ENCODE measurements at places on chromosomes 1 and 21.

DNA sequence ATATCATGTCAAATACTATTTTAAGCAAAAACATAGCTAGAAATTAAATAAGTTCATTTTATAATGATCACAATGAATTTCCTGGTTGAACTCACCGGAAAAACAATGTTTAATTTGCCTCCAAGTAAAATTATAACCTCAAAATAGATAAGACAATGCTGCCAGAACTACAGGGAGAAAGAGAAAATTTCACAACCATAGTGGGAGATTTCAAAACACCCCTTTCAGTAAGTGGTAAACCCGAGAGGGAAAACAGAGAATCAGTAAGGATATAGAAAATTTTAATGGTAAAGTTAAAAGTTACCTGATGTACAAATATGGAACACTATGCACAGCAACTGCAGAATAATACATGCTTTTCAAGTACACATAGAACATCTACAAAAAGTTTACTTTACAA lies 43.2 kb upstream of the PLA2G4A start:
- DNase-seq: peak; percentile 8

DNA sequence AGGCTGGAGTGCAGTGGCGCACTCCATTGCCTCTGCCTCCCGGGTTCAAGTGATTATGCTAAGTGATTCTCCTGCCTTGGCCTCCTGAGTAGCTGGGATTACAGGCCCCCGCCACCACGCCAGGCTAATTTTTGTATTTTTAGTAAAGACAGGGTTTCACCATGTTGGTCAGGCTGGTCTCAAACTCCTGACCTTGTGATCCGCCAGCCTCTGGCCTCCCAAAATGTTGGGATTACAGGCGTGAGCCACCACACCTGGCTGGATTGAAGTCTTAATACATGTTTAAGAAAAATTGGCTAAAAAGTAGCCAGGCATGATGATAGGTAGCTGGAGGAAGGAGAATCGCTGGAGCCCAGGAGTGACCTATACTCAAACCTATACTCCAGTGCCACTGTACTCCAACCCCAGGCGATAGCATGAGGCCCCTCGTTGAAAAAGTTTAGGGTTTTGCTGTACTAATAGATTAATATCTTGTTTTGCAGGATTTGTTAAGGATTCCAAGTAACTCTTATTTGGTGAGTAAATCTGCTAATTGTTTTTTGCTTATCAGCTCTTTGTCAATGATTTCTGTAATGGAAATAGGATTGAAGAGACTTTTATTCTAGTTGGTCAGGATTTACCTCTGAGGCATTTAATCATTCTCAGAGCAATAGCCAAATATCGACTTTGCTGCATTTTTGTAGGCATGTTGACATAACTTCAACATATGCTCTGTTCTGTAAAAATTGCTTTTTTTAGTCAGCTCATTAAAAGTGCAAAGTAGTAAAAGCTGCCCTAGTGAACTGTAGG lies 2.0 kb downstream of the RCC1 start:
- DNase-seq: no peak

DNA sequence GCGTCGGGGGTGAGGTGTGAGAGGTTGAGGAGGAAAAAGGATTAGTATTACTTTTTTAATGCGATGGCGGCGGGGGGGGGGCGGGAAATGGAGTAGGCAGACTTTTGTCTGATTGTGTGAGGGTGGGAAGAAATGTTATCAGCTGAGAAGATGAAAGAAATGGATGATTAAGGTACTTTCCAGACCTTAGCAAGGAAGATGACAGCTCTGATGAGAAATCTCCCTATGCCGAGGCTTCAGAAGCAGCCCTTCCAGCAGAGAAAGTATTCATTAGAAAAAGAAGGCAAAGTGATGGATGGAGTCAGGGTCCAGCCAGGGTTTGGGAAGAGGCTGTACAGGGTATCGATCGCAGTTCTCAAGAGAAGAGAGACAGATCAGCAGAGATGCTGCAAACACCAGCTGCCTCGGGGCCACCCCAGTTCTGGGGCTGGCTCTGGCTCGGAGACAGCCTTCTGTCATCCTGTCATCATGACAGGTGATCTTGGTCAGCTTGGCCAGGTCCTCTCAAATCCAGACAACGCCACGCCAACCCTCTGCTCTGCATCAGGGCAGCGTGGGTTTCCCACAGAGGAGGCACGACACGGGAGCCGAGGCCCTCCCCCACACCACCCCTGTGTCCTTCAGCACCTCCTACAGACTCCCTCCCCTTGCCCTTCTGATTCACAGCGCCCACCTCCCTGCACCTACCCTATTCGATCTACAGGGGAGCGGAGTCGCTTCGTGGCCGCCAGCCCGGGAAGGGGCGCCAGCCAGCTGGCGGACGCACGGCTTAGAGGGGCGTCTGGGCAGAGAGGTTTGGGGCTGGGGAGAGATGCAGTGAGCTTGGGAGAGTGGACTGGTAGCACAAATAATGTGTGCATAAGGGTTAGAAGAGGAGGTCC lies 674 bp upstream of the ATXN7L2 start:
- DNase-seq: no peak

DNA sequence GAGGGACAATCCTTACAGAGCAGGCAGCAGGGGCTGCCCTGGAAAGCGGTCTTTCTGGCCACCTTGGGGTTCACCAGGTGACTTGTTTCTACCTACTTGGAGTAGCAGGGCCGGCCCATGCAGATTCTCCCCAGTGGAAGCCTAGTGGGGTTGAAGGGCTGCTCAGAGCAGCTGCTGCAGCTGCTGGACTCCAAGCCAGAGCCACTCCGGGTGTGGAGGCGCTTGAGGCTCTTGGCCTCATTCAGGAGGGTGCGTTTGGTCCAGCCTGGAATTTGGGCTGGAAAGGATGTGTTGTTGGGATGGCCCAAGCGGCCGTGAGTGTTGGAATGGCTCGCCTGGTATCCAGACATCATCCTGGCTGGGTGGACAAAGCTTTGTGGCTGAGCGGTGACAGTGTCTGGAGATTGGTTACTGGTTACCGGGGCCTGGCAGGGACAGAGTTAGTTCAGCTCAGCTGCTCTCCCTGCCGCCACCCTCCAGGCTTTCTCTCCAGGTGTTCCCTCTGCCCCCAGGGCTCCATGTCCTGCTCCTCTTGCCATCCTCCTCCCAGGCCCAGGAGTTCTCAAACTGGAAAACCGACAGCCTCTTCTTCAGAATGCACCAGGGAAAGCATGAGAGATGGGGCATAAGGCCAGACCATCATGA lies 14.2 kb upstream of the HSPG2 start:
- no peak for DNase-seq

DNA sequence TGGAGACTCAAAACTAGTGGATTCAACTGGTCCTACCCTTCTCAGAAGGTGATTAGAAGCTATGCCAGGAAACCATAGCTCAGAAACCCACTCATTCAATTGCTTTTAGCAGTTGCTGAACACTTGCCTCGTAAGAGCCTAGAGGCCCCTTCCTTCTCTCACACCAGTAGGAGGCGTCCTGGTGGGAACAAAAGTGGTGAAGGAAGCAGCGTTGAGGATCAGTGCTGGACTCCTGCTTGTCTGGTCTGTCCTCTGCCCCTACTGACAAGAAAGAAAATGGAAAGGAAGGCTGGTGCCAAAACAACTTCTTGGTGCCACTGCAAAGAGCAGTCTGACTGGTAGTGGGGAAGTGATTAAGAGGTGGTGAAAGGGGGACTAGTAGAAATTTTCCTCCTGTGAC lies 269.7 kb downstream of the LMO4 start:
- no peak for DNase-seq

DNA sequence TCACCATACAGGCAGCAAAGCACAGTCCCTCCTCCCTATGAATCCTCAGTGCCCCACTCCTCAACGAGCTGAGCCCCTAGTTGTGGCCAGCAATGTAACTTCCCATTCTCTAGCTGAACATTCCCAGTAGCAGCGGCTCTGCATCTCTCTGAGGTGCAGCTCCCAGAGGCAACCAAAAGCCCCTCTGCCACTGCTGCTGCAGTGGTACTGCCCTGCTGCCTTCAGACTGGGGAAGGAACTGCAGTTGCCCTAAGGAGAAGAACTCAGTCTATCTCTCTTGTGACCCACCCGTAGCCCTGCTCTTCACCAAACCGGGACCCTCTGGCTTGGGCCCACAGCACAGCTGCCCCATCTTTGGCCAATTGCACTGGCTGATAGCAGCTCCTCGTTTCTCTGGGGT lies 31.6 kb downstream of the PYHIN1 start:
- no peak for DNase-seq

DNA sequence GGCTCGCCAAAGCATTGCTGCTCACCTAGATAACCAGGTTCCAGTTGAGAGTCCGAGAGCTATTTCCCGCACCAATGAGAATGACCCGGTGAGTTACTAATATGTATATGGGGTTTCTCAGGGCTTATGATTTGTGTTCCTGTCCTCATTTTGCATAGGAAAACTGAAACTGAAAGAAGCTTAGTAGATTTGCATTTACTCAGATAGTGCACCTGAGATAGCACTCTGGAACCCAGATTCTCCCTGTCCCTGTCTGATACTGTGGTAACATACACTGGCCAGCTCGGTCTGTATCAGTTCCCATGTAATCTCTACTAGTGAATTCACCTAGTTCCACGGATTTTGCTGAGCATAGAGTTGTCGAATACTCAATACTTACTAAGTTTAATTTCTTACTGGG lies 28.1 kb downstream of the DAP3 start:
- no peak for DNase-seq

GRCh38 chr1:3908886-3909517 lies 8.9 kb upstream of the C1orf174 start:
- DNase-seq: no peak

- no peak for DNase-seq
These were observed 5.2 kb upstream of the RERE start for GRCh38 chr1:8822373-8823294.

- DNase-seq: peak; percentile 27
These were observed 1.2 kb upstream of the DENND1B start for GRCh38 chr1:197776351-197777105.

DNA sequence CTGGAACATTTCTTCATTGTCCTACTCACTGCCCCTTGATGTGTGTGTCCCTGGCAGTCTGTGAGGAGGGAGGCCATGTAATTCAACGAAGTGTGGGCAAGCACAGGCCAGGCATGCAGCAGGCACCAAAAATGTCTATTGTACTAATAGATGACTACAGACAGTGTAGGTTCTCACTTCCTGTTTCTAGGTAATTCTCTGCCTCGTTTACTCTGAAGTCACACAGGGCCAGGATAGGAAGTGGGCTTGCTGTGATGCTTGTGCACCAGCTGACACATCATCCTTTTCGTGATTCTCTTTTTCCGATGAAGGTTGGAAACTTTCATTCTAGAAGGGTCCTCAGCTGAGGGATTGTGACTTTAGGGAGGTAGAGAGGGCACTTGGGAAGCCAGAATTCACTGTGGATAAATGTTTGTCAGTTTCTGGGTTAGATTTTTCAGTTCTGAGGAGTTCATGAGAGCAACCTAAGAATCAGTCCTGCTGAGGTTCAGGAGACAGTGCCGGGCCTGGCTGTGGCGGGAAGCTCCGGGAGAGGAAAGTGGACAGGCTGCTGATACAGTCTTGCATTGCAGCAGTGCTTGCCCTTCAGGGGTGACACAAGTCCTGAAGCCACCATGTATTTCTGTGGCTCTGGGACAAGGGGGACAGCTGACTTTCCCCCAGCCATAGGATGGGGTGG lies 4.3 kb upstream of the CSF1 start:
- no peak for DNase-seq

DNA sequence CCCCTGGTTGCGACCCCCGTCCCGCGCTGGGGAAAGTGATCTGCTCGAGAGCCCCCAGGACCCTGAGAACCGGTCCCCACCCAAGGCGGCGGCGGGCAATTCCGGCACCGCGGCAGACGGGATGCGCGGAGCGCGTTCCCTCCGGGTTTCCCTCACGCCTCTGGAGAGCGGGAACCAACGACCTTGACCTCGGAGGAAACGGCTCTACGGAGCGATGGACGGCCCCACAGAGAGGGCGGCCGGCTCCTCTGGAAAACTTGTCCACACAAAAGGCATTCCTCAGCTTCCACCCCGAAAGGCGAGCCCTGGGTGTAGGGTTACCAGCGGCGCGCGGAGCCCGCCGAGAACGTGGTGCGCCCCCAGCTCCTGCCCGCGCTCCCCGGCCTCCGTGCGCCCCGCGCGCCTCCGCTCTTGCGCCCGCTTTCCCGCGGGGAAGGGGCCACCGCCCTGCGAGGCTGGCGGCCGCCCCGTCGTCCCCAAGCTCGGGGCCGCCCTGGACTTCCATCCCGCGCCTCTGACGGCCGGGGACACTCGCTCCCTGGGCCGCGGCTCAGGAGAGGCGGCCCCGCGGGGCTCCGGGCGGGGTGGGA lies 391 bp upstream of the KIAA1614 start:
- DNase-seq: no peak

GRCh38 chr1:103122983-103123720 lies 14.8 kb upstream of the COL11A1 start:
- no peak for DNase-seq

DNA sequence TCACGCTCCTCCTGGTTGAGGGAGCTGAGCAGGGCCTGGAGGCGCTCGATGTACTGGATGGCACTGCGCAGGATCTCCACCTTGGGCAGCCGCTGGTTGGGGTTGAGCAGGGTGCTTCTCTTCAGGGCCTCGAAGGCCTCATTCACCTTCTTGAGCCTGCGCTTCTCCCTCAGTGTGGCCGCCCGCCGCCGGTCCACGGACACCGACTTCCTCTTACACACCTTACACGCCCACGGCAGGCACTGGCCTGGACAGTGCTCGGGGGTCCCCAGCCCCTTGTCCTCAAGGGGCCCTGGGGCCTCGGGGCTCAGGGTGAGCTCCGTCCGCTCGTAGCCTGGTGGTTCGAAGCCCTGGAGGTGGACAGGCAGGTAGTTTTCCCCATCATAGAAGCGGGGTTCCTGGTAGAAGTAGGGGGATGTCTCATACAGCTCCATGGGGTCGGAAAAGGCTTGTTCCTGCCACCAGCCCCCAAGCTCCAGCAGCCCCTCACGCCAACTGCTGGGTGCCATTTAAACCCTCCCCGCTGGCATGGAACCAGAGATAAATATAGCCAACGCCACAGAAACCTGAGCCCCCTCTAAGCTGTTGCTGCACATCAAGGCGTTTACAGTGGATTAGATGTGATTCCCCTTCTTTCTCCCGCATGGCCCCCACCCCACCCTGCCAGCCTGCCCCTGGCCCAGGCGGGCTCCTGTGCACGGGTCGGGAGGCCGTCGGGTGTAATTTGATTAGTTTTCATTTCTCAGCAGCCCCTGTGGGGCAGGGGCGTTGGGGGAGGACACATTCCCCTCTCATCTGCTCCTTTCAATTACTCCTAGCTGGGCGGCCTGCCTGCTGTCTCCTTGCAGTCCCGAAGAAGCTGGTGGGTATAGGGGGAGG lies at the start of gene MYOG:
Gene MYOG (minus strand): TSS at position 485 of the 879 bp plus-strand sequence. CDS start 51 bp downstream, at position 434.
- no peak for DNase-seq

GRCh38 chr21:43866260-43866629 lies 1.2 kb downstream of the AGPAT3 start:
- no peak for DNase-seq

GRCh38 chr1:31581821-31582810 lies 5.8 kb downstream of the TINAGL1 start:
- no peak for DNase-seq

- DNase-seq: no peak
These were observed 35.4 kb downstream of the LDLRAD2 start for GRCh38 chr1:21847223-21848205.

- no peak for DNase-seq
These were observed 12.6 kb upstream of the IPO9 start for GRCh38 chr1:201816309-201816854.

- no peak for DNase-seq
These were observed 114.4 kb downstream of the CLEC20A start for GRCh38 chr1:178382372-178382771.
